Adrenal gland (tissue), 19 donors: ENCODE measurements at places on chromosomes 3 and 15. TPM values are rescaled to one million over a fixed set of nuclear protein-coding genes. Genes with fewer than 3 reads are reported as not detected.

DNAJA4 gene
- 11.7 TPM for total RNA-seq

AMT gene
- 29.3 TPM for total RNA-seq

DNA sequence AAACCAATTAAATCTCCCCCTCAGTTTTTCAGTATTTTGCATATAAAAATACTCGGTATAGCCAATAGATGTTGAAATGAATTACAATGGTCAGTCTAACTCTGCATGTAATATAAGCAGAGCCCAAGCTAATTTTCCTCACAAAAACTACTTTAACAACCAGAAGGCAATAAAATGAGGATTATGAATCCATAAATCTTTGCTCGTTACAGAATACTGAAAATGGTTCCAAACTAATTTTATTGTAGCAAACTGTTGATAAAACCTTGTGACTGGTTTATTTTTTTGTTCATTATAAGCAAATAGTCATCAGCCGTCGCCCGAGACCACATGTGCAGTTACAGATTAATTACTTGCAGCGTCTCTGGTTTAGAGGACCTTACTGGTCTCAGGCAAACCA is 183.2 kb downstream of the SSR3 start:
- no peak for DNase-seq

DNA sequence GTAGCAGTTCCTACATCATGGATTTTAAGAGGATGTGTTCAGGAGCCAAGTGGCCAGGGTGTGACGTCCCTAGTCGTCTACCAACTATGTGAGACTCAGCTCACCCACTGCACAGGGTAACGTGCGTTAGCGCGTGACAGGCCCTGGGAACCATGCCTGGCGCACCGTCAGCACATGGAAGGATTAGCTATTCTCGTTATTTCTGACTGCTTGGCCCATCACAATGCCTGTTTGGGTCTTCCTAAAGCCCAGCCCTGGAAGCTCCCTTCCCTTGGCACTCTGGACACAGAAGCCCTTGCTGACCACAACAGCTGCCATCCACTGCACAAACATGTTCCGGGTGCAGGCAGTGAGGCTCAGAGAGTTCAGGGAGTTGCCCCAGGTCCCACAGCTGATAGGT is 91.0 kb upstream of the RPL32 start:
- DNase-seq = no peak

ANKUB1 gene
- total RNA-seq = not detected

GRCh38 chr3:151386056-151386455 is 1.5 kb upstream of the P2RY12 start:
- DNase-seq = no peak

- DNase-seq = no peak
Observed at GRCh38 chr3:83224101-83224868, 1462.8 kb upstream of the GBE1 start.

- peak; percentile 41 for DNase-seq
Observed at GRCh38 chr15:37995461-37996347, 61.3 kb downstream of the TMCO5A start.

- DNase-seq = no peak
Observed at GRCh38 chr3:152842413-152842812, 7.5 kb downstream of the P2RY1 start.

EPB42 gene
- not detected for total RNA-seq

GP9 gene
- total RNA-seq = not detected

TM6SF1 gene
- total RNA-seq = 5.4 TPM

- DNase-seq = no peak
Observed at GRCh38 chr3:195151866-195152541, 119.0 kb downstream of the XXYLT1 start.

ARGFX gene
- total RNA-seq = not detected

- DNase-seq = no peak
Observed at GRCh38 chr3:42345811-42346210, 64.6 kb downstream of the LYZL4 start.

DNA sequence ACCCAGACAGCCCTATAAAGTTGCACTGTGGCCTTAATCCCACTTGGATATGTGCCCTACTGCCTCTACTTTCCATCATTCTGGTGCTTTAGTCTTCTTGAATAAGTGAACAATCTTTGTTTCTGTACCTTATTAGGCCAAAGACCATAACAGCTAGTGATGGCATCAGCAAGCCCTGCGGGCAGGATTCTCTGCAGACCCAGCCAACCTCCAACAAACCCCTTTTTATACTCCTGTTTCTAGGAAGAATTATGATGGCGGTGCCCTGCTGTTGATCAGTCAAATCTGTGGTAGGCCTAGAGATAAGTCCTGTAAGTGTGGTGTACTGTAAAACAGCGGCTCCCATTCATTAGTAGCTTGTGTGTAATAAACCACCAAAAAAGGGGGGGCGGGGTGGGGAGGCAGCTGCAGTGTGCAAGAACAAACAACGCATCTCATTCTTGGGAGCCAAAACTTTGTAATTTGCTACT is 40.5 kb downstream of the SOX2 start:
- DNase-seq = no peak

DNA sequence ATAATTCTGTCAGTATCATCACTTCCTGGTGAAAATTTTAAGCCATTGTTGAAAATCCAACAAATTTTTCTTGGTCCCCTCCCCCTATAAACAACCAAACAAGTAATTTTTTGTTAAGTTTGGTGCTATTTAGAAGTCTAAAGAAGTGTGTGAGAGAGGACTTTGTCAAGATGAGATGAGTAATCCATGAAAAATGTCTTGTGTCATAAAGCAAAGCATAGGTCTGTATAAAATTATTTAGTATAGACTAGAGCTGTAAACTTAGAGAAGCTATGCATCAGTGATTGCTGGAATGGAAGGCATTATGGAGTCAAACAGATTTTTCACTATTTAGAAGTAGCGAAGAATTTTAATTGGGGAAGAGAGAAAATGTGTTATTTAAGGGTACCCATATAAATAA is 31.4 kb downstream of the MAPK6 start:
- no peak for DNase-seq

DNA sequence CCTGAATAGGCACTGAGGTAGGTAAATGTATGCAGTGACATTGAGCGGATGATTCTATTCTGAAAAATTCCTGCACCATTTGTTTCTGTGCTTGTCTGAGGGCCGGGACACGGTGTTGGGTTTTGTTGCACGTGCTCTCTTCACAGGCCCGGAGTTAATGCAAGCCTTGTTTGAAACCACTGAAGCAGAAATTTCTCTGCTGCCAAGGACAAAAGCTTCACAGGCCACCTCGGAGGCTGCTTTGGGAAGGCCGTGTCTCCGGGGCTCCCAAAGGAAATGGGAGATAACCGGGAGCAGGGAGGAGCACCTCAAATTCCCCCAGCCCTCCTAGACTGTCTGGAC is 179.4 kb downstream of the OPA1 start:
- DNase-seq = peak; percentile 6

DNA sequence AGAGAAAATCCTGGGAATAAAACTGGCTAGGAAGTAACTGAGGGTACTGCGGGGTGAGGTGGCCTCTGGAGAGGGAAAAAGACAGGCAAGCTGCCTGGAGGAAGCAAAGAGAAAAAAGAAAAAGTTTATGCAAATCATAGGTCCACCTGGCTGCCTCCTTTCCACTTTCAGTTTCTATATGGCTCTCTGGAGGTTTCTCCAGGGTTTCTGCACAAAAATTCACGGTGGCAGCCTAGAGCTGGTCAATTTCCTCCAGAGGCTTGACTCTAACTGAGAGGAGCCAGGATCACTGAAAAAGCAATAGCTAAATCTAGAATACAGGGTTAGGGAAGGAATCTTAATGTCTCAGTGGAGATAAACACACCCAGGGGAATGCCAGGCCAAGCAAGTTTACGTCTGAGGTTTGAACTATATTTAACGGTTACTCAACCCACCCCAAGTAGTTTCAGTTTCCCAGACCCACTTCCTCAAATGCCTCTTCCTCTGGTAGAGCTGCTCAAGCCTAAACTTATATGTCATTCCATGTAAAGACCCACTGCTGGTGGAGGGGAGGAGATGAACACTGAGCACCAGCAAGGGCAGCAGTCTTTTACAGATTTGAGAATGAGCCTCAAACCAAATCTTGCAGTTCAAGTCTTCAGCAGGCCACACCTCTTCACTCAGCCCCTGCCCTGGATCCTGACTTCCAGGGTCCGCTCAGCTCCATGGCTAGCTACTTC is 5.7 kb downstream of the LYSMD2 start:
- no peak for DNase-seq

CNTN4 gene
- 1.7 TPM for total RNA-seq

DNA sequence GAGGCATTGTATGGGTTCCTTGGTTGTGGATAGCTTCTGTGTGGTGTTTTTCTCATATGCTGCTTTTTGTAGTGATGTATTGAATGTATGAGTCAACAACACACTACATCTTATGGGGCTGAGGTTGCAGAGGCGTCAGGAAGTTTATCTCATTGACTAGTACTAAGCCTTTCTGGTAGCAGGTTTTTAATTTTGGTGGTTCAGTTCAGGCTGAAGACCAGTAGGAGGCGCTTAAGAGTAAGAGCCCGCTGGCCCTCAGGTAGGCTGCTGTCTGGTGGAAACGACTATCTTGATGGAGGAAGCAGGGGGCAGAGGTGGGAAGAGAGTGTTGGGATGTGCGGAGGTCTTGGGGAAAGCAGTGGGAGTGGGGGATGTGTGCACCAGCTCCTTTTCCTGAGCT is 62.4 kb downstream of the RTP4 start:
- DNase-seq = no peak

- no peak for DNase-seq
Observed at GRCh38 chr15:71708051-71708429, 102.3 kb upstream of the NR2E3 start.

DNA sequence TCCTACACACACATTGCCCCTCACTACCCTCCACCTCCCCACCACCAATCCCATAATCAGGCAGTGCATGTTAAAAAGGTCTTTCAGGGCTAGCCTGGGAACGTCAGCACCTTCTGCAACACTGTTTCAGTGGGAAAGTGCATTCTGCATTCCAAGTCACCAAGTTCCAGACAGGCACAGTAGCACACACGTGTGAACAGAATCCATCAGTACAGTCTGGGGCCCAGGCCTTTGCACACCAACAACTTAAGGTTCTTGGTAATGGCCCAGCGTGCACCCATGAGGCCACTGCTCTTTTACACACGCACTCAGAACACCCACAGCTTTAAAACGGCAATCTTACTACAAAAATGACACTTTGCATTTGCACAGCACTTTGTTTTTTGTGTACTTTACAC is 1.2 kb downstream of the ANXA2 start:
- DNase-seq = no peak

GRCh38 chr3:175526191-175526590 is 667.1 kb downstream of the NAALADL2 start:
- no peak for DNase-seq

EID1 gene
- 248 TPM for total RNA-seq

GRCh38 chr3:105316331-105316730 is 50.4 kb upstream of the ALCAM start:
- no peak for DNase-seq

- DNase-seq = no peak
Observed at GRCh38 chr15:71455878-71456277, 340.6 kb downstream of the THSD4 start.

DNA sequence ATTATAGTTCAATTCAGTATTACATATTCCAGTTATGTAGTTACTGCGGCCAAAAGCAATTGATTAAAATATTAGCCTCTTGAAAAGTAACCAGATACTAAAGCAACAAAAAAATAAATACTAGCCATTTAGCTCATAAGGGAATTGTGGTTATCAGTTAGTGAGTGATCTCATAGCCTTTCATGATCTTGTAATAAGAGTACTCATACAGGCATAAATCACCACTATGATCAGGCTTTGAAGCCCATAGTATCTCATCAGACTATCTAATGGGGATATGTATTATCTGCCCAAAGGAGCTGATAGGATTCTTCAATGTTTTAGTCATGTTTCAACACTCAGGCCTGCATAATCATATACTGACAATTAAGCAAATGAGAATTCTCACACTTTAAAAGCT is 184.1 kb upstream of the CCDC54 start:
- no peak for DNase-seq

DNA sequence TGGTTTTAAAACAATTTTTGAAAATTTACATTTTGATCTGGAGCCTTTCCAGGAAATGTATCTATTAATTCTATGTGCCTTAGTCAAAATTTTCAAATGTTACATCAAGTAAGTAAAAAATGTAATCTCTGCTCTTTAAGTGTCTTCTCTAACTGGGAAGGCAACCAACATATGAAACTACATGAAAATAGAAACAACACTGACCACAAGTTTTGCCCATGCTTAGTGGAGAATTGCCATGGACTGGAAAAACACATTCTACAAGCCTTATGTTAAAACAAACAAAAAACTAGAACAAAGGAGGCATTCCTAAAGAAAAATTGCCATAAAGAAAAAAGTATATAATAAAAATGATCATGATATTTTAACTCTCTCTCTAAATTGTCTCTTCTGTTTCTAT is 75.9 kb upstream of the SPRED1 start:
- DNase-seq = no peak

HRG gene
- not detected for total RNA-seq

CCDC9B gene
- total RNA-seq = 27.4 TPM

NAALADL2 gene
- 6.0 TPM for total RNA-seq

- DNase-seq = no peak
Observed at GRCh38 chr3:71317749-71318457, 265.6 kb downstream of the FOXP1 start.

DNA sequence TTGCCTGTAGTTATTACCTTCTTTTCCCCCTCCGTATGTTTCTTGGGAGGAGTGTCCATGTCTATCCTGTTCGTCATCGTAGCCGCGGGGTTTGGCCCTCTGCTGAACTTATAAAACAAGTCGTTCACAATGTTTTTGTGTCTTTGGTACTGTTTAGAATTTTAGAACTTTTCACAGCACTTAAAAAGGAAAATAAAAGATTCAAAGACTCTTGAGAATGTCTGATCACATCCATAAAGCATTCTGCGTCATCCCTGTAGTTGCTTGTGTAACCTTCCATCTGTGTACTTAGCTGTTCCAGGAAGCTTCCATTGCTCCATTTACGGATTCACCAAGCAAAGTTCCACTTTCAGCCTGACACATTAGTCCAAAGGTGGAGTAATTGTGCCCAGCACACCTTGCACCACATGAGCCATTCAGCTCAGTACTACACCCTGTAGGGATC is 677.1 kb upstream of the NR2F2 start:
- no peak for DNase-seq

DNA sequence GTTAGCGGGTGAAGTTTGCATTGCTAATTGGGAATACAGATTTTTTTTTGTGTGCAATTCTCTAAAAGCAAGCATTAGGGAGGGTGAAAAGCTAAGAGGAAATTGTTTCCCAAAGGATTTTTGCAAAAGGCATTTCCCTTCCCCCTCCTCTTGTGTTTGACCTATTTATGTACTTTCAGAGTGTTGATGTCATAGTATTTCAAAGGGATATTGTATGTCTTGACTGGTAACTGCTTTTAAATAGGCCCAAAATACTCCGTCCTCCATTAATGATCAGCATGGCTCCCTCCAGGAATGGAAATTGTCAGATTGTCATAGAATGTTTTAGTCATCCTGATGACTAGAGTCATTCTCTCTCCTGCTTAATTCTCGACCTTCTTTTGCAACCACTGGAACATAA is 32.4 kb downstream of the TRIM71 start:
- no peak for DNase-seq

GRCh38 chr15:71051539-71051938 is 63.7 kb upstream of the THSD4 start:
- DNase-seq = peak; percentile 12

MAPKBP1 gene
- total RNA-seq = 14.2 TPM

GRCh38 chr3:42718338-42718737 is 15.7 kb upstream of the HHATL start:
- DNase-seq = no peak

- no peak for DNase-seq
Observed at GRCh38 chr3:58369876-58370275, 37.2 kb downstream of the PXK start.
